ENCODE measurements at places on chromosomes 13 and 19.

DNA sequence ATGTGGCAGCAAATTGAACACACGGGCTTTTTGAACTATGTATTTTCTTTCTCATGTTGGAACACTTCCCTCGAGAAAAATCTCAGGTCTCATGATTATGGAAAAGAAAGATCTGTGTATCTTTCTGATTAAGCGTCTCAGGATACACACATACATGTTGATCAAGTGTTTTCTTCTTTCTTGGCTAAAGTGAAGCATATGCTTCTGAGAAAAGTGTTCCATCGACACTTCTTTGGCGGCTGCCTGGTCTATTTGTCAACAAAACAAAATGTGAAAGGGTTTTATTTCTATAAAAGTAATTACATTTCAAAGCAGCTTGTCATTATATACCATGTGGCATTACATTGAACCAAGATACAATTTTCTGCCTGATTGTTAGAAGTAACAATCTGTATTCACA, 157.5 kb downstream of the DLEU7 start:
- no peak for DNase-seq

DNA sequence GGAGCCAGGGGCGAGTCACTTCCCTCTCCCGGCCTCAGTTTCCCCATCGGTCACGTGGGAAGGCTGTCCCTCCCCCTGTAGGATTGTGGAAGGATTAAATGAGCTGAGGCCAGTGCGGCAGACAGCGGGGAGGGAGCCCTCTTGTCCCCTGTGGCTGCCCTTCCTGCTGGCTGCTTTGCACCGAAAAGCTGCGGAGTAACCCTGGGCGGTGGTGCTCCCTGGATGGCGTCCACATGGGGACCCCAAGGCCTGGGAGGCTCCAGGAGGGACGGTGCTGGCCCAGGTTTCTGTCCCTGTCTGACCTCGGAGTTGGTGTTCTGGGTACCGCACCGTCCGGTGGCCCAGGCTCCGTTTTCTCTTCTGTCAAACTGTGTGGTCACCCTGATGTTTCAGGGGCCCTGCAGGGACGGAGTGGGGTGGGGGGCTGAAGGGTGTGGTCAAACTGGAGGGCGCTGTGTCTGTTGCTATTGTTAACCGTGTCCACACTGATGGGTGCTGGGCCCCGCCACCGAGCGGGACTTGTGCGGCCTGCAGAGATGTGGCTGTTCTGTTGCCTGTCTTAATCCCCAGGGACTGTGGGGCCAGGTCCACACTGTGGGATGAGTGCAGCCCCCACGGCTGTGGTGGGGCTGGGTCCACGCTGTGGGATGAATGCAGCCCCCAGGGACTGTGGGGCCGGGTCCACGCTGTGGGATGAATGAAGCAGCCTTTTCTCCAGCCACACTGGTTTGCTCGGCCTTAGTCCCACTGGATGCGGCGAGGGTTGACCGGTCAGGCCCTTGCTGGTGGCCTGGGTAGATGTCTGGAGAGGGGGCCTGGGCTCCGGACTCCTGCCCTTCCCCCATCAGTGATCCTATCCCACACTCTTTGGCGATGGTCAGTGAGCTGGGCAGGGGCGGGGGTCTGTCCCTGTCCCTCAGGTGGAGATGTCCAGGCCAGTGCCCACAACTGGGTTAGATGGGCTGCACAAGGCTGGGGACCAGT, 6.9 kb downstream of the GNA11 start:
- DNase-seq = no peak

DNA sequence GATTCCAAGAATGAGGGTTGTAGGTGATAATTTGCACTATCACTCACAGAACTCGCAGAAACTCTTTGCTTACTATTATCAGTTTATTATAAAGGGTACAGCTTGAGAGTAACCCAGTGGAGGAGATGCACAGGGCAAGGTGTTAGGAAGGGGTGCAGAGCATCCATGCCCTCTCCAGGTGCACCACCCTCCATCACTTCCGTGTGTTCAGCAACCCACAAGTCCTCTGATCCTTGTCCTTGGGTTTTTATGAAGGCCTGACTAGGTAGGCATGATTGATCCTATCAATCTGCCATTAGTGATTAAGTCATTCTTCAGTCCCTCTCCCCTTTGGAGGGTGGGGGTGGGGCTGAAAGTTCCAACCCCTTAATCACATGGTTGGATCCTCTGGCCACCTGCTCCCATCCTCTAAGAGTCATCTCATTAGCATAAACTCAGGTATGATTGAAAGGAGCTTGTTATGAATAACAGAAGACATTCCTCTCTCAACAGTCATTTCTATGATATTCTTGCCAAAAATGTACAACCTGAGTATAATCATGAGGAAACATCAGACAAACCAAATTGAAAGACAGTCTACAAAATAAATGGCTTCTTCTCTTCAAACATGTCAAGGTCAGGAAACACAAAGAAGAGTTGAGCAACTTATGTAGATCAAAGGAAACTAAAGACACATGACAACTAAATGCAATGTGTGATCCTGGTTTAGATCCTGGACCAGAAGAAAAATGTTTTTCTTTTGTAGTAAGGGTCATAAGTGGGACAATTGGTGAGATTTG, 225.4 kb downstream of the PCCA start:
- DNase-seq = no peak

DNA sequence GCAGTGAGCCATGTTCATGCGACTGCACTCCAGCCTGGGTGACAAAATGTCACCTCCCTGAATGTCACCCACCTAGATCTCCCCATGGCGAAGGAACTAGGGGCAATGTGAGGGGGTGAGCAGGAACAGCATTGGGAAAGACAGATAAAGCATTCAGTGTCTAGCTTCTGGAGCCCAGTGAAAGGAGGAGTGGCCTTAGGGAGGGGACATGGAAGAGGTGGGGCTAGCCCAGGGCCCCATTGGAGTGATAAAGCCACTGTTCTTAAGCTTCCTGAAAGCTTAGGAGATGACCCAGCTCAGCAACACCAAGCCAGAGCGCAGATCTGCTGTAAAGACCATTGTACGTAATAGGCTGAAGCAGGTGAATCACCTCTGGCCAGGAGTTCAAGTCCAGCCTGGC, 13.0 kb upstream of the KCNN1 start:
- no peak for DNase-seq

- no peak for DNase-seq
Measured at GRCh38 chr19:56133858-56134653, 7.0 kb upstream of the ZNF444 start.

GRCh38 chr13:22080832-22081231, 410.0 kb downstream of the FGF9 start:
- no peak for DNase-seq

GRCh38 chr13:73665261-73665660, 468.9 kb downstream of the KLF12 start:
- no peak for DNase-seq
